ENCODE measurements at places on chromosomes 3 and 15.

GRCh38 chr3:31616711-31617110, 84.0 kb downstream of the STT3B start:
- DNase-seq: no peak

GRCh38 chr3:81908561-81908960, 147.1 kb upstream of the GBE1 start:
- DNase-seq: no peak

- no peak for DNase-seq
Measured at GRCh38 chr15:43524254-43524845, 6.9 kb downstream of the MAP1A start.

DNA sequence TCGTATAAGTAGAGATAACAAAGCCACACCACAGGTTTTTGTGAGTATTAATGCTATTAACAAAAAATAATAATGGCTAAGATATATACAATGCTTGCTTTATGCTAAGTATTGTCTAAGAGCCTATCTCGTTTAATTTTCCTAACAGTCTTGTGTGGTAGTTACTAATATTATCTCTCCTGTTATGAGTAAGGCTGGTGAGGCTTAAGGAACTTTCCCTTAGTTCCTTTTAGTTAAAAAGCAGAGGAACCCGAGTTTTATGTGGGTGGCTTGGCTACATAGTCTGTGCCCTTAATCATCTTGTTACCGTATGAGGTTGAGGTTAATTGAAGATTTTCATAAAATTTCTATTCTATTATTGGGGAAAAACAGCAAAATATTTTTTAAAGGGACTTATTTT, 218.4 kb downstream of the SOX2 start:
- DNase-seq: no peak

DNA sequence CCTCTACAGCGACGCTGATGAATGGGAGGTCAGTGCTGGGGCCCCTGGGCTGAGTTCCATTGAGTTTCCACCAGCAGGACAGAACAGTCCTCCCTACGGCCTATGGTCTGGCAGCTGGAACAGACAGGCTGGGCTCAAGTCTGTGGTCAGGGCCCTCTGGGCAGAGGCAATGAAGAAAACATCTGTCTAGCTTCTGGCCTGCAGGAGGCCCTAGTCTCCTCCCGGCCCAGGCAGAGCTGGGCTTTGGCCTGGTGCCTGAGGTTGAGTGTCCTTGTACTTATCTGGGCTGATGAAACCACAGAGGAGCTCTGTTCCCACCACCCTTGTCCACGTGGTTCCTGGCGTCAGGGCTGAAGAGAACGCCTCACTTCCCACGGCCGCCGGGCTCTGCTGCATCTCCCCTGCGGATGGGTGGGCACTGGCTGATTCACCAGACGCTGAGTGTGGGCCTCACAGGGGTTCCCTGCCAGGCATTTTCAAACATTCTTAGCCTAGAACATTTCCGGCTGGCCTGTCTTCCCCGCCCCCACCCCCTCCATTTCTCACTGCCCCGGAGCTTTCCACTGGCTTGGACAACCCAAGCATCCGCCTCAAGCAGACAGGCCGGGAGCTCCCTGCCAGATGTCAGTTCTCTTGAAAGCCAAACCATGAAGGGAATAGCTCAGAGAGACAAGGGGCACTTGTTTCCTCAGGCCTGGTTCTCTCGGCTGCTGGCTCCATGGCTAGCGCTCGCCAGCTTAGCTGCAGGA, 20.3 kb downstream of the PPCDC start:
- peak; percentile 100 for DNase-seq

DNA sequence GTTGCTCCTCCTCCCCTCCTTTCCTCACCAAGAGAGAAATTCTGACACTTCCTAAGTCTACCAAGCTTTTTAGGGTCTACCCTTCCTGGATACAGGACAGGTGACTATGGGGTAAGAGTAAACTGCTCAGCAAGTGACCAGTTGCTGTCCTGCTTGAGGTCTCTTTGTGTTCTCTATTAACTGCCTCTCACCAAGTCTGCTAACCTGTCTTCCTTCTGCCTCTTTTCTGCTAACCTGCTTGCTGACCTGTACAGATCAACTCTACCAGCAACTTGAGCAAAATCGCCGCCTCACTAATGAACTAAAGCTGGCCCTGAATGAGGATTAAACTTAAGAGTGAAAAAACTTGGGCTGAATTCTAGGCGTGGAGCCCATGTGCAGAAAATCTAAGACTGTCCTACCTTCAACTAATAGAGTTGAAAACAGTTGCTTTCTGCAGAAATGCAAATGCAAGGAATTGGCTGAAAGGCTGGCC, 27.1 kb downstream of the TPM1 start:
- DNase-seq: no peak

- peak; percentile 25 for DNase-seq
Measured at GRCh38 chr15:38084289-38084688, 149.8 kb downstream of the TMCO5A start.

DNA sequence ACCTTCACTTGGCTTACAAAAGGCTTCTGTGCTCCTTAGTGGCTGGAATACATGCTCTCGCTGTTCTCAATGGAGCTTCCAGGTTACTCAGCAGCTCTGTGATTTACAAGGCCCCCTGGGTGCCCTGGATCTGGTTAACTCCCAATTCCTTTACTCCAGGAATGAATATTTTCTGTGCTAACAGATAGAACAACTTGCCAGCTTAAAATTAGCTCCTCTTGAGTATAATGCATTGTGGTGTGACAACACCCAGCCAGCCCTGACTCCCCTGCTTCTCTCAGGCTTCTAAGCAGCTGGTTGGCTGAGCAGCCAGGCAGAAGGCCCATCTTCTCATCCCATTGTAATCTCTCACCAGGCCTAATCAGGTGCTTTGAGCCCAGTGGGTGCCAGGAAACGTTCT, 246.4 kb downstream of the ALCAM start:
- DNase-seq: peak; percentile 15

GRCh38 chr15:61175024-61175423, 54.1 kb downstream of the RORA start:
- no peak for DNase-seq

DNA sequence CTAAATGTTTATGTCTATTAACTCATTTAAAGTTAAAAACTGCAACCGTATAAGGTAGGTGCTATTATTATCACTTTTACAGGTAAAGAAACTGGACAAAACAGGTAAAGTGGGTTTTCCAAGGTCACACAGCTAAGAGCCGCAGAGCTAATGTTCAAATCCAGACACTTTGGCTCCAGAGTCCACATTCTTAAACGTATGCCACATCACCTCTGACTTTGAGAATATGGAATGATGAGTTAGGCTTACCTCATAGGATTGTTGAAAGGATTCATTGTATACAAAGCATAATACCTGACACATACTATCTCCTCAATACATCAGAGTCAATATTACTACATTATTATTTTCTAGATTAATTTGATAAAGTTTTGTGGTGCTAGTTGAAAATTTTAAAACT, 240.9 kb upstream of the STT3B start:
- DNase-seq: no peak

GRCh38 chr3:146154995-146155394, 6.0 kb downstream of the PLOD2 start:
- peak; percentile 51 for DNase-seq

- no peak for DNase-seq
Measured at GRCh38 chr3:69983546-69984265, 15.8 kb upstream of the SAMMSON start.

DNA sequence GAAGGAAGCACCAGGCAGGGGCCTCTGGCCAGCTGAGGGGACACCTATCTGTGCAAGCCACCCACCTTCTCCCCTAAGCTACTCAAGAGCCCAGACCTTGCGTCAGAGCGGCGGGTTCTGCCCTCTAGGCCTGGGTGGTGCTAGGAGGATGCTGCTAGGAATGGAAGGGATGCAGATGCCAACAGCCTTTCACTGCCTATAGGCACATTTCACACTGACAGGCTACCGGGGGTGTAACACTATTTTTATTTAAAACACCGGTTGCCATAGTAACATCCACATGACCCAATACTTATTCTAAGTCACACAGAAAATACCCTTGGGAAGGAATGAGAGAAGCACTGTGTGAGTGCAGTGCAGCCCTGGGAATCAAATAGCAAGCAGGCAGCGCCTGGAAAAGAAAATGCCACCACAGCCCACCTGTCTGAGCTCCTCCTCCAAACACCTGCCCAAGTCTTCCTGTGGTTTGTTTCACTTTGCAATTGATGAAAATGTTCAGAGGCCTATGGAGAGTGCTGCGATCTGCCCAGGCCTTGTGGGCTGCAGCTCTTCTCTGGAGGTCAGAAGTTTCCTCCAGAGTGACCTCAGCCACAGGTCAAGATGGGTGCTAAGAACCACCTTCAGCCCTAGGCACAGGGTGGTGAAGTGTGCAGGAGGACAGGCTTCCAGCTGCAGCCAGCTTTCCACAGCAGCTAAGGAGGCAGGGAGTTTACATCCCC, 113.5 kb upstream of the TOPAZ1 start:
- DNase-seq: no peak

- peak; percentile 98 for DNase-seq
Measured at GRCh38 chr3:57974796-57975388, 33.3 kb upstream of the FLNB start.

DNA sequence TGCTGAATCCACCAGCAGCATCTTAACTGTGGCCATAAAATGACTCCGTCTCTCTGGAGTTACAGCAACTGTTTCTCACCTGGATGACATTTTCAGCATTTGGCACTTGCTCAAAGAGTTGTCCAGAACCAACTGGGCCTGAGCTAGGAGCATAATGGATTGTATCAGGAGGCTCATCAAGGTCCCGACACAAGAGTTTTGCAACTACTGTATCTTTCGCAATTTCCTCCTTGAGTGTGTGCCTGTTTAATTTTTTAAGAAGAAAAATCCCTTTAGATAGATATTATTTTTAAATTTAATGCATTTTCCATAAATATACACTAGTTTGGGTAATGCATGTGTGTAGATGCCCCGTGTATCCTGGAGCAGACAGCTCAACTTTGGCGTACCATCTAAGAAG, 44.3 kb upstream of the C3orf49 start:
- no peak for DNase-seq

- no peak for DNase-seq
Measured at GRCh38 chr3:185779461-185779860, 45.4 kb downstream of the IGF2BP2 start.

DNA sequence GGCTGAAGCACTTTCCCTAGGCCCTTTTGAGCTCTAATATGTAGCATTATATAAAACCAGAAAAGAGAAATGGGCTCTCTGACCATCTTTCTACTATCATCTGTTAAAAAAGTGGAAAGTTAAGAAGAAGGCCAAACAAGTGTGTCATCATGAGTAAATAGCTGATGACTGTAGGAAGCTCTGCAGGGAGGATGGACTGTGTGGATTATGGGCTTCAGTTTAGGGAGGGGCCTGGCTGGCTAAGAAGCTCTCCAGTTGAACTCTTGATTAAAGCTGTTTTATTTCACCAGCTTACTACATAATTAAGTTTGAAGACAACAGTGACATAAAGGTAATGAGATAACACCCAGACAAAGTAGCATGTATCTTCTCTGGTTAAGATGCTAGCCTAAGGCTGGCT, 30.6 kb downstream of the INTS14 start:
- DNase-seq: peak; percentile 62

DNA sequence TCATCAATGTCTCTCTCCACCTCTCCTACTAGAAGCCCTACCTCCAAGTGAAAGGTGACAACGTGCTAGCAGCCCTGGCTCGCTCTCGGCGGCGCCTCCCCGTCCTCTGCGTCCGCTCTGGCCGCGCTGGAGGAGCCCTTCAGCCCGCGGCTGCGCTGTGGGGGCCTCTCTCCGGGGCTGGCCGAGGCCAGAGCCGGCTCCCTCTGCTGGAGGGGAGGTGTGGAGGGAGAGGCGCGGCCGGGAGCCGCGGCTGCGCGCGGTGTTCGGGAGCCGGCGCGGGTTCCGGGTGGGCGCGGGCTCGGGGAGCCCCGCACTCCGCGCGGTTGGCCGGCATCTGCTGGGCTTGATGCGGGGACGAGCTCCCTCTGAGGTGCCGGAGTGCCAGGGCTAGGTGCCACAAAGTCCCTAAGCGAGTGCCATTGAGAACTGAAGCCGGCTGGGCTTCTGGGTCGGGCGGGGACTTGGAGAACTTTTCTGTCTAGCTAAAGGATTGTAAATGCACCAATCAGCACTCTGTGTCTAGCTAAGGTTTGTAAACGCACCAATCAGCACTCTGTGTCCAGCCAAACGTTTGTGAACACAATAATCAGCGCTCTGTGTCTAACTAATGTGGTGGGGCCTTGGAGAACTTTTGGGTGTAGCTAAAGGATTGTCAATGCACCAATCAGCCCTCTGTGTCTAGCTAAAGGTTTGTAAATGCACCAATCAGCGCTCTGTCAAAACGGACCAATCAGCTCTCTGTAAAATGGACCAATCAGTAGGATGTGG, 84.8 kb upstream of the ARRDC4 start:
- DNase-seq: peak; percentile 36

DNA sequence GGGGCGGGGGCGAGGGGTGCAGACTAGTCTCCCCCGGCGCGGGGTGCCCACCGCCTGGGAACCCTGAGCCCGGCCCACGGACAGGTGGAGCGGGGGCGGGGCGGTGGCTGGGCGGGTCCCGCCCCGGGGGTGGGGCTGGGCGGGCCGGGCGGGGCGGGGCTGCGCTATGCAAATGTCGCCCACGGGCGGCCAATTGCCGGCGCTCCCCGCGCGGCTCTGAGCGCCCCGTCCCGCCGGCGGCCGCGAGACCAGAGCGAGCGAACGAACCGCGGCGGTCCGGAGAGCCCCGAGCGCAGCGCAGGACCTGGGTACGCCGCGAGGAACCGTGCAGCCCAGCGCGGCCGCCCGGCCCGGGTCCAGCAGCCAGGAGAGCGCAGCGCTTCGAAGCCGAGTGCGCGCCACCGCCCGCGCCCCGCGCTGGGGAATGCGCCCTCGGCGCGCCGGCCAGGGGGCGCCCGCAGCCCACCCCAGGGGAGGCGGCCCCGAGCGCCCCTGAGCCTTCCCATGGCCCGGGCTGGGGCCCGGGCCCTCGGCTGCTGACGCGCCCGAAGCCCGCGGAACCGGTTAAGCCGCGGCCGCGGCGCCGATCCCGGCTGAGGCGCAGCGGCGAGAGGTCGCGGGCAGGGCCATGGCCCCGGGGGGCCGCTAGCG, at the start of gene SEMA3F:
TSS of gene SEMA3F (plus strand) at position 485 of the 651 bp plus-strand sequence. CDS start 4,299 bp downstream, outside the sequence.
- DNase-seq: peak; percentile 58

DNA sequence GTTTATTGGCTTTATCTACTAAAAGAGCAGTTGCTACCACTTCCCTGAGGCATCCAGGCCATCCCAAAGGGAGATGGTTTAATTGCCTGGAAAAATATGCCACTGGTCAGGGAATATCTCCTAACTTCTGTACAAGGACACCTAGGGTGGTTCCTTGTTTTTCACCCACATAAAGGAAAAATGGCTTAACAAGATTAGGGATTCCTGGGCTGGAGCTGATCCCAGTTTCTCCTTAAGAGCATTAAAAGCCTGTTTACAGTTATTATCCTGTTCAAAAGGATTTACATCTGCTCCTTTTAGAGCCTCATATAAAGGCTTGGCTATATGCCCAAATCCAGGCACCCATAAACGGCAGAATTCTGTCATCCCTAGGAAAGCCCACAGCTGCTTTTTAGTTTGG, 70.2 kb upstream of the WNT7A start:
- DNase-seq: no peak
